Suppressor macrophage (primary cell): ENCODE measurements at places on chromosomes 2 and 18.
A peak's percentile ranks its signal among the peaks of the same experiment; 100 is the strongest.

GRCh38 chr2:133607679-133608078 is 39.4 kb upstream of the NCKAP5 start:
- no peak for DNase-seq

- DNase-seq, result peak; percentile 62
Measured at GRCh38 chr2:218806346-218806978, 24.5 kb downstream of the CYP27A1 start.

DNA sequence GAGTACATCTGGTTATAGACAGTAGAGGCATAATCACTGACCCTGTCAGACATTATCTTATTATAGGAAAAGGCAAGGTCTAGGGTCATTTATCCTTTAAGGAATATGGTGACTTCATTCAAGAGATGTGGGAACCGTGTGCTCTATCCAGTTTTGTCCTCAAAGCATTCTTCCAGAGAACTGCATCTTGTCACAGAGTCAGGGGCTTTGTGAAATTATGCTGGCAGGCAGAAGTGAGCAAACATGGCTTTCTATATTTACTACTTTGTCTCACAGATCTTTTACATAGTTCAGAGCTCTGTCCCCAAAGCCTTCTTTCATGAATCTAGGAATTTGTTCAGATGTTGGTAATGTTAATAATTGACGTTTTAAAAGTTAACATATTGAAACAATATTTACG is 177.4 kb downstream of the ASXL3 start:
- DNase-seq, result no peak

- DNase-seq, result no peak
Measured at GRCh38 chr2:78397198-78397597, 628.3 kb upstream of the REG3G start.

GRCh38 chr2:69625078-69625795 is 18.3 kb downstream of the AAK1 start:
- DNase-seq, result no peak

DNA sequence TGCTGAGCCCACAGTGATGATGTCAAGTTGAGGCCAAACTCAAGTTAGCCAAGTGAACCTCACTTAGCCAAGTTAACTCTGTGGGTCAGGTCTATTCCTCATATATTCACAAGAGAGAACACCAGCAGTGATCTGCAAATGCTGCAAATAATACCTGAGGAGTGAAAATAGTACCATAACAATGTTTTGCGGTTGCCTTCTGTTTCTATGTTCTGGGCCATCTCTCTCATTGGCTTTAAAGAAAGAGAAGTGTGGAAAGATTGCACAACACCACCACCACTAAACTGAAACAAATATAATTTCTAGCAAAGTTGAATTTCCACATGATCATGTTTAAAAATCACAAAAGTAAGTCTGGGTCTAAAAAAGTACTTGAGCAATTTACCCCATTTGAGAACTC is 211.1 kb upstream of the GALNT5 start:
- no peak for DNase-seq

GRCh38 chr18:13570216-13570615 is 156.1 kb downstream of the FAM210A start:
- DNase-seq, result no peak

GRCh38 chr2:95278637-95279225 is 4.5 kb downstream of the PROM2 start:
- no peak for DNase-seq

GRCh38 chr2:99776906-99777646 is 287.3 kb upstream of the REV1 start:
- DNase-seq, result no peak

DNA sequence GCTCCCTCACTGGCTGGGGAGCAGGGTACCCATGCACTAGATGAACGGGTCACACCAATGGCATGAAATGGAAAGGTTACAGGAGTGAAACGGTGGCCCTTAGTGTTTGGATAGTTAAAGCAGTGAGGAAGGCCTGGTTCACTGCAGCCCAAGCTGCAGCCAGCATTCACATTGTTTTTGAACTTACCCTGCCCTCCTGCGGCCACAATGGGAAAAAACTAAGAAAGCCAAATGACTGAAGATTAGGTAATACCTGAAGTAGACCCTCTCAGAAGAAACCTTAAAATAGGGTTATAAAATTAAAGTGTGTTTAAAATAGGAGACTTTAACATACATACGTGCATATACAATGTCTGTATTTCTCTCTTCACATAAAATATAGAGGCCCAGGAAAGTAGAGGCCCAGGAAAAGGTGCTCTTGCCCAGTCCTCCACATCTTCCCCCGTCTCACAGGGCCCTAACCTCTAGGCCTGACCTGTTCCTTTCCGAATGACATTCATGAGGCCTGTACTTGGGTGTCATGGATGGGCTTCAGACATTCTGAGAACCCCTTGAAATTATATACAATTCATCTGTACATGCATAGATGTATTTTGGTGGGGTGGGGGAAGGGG is 33.3 kb downstream of the DOK1 start:
- DNase-seq, result peak; percentile 87

- DNase-seq, result no peak
Measured at GRCh38 chr2:67313536-67313935, 83.6 kb upstream of the ETAA1 start.

DNA sequence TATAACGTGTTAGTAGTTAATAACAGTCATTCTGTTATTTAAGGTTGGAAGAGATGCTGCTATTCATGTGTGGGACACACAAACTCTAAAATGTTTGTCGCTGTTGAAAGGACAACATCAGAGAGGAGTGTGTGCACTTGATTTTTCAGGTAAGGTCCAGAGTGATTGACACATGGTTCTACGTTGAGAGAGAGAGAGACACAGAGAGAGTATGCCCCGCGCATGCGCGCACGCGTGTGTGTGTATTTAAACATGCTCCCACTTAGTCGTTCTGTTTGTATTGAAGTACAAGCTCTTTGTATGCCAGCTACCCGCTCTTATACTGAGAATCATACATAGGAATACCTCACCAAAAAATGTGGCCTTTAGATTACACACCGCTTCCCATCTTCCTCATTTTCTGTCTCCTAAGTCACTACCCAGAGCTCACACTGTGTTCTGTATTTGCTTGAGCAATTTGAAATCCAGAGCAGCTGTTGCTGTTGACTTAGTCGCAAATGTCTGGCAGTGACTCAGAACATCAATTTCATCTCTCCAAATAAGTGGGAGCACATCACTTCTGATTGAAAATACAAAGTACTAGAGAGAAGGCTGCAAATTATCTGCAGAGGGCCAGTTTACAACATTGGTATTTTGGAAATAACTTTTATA is 148.1 kb downstream of the EML6 start:
- peak; percentile 21 for DNase-seq

- no peak for DNase-seq
Measured at GRCh38 chr2:133433455-133434451, 134.5 kb downstream of the NCKAP5 start.

DNA sequence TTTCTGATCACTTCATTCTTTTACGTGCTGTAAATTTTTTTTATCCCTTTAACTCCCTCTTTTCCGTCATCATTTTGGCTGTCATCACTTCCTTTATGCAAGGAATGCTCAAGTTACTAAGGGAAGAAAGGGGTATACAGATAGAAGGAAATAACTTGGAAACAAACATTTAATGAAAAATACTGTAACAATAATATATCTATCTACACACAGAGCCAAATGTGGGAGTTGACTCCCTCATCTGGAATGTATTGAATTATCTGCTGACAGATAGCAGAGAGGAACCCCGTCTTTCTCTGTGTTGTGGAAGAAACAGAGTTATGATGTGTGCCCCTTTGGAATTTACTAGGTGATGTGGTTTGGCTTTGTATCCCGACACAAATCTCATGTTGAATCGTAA is 182.5 kb upstream of the NXPH2 start:
- no peak for DNase-seq

DNA sequence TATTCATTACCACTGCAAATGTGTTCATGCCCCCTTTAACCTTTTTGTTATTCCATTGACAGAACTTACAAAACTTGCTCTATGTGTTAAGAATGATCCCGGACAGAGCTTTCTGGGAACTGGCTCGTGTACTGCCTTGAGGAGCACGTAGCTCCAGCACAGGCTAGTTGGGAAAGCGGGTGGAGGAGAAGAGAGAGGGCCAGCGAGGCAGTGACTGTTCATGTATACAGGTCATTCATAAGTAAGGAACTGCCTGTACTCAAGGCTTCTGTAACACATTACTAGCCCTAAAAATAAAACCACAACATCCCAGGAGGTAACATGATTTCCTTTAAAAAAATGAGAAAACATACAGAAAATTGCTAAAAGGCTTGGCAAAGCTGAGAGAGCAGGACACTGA is 109.0 kb downstream of the STK39 start:
- DNase-seq, result no peak

DNA sequence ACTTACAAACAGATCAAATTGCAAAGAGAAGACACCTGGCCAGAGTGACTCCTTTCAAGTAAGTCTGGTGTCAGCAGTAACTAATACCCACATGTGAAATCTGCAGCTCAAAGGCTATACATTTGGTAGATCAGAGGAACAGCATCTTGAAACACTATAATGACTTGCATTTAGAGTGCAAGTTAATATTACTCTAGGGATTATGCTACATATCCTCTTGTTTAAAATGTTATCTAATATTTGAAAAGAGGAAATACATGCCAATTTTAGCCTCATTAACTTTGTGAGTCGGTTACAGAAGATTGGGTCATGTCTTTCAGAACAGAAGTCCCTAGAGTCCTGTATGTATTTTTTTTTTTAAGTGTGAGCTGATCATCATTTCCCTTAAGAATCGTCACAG is 15.2 kb downstream of the LANCL1 start:
- no peak for DNase-seq

DNA sequence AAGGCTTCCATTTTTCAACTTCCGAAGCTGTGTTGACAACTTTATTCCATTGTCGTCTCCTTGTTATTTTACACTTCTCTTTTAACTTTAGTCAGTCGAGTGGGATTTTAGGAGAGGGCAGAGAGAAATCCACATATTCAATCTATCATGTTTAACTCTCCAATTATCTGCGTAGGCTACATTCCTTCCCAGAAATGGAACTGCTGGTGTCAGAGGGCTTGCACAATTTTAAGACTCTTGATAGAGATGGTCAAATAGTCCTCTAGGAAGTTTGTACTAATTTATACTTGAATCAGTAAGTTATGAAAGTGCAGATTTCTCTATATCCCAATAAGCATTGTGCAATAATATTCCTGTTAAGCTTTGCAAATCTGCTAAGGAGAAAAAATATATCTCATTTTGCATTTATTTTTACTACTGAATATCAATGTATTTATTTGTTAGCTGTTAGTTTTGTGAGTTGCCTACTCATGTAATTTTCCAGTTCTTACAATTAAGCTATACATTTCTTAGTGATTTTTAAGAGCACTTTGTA is 95.6 kb downstream of the CYP26B1 start:
- DNase-seq, result no peak

DNA sequence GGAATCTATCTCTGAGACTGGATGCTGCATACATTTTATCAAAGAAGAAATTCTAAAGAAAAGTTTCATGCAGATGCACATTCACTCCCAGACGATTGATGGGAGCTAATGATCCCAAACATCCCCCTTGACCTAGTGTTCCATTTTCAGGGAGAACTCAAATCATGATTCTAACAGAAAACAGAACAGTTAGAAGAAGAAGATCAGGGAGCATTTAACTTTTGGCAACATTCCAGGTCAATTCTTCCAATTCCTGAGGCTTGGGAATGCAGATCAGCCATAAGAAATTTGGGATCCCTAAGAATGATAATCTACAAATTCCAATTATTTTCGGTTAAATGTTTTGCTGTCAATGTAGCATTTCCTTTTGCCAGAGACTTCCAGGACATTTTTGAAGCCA is 96.6 kb downstream of the CPO start:
- no peak for DNase-seq

GRCh38 chr18:42264497-42264896 is 309.5 kb downstream of the PIK3C3 start:
- DNase-seq, result no peak

GRCh38 chr2:104487366-104487765 is 366.5 kb upstream of the POU3F3 start:
- DNase-seq, result no peak

GRCh38 chr2:79327460-79327859 is 167.9 kb upstream of the REG3A start:
- DNase-seq, result no peak

GRCh38 chr18:69128566-69128965 is 272.1 kb upstream of the DOK6 start:
- DNase-seq, result no peak

- no peak for DNase-seq
Measured at GRCh38 chr2:133992454-133992853, 261.4 kb upstream of the MGAT5 start.

DNA sequence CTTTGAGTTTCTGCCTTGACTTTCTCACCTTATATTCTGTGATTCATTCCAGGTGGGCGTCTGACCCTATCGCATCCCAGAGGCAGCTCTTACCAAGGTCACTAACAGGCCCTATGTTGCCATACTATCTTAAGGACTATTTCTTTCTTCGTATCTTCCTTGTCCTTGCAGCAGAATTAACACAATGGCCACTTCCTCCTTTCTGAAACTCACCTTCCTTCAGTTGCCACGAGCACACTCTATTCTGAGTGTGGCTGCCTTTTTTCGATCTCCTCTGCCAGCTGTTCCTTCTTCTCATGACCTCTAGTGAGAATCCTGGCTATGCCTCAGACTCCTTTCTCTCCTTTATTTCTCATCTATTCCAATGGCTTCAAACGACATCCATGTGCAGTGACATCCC is 160.4 kb upstream of the CCDC195 start:
- DNase-seq, result no peak

DNA sequence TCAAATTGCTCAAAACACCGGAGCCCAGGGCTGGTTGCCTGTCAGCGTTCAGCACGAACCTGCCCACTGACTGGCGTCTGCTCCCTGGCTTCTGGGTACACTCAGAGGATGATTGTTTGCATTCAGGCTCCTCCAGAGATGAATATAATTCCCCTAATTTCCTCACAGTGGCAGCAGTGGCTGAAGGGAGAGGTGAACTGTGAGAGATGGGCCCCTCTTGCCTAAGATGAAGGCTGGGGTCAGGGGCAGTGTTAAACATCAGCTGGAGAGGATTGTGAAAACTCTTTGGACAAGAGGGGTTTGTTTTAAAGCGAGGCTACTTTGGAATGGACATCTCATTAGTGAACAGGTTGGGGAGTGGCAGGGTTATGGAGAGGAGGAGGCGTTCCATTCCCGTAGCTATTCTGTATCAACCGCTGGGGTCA is 31.0 kb downstream of the TCF7L1 start:
- DNase-seq, result no peak
